ENCODE measurements at places on chromosomes 13 and 19.

DNA sequence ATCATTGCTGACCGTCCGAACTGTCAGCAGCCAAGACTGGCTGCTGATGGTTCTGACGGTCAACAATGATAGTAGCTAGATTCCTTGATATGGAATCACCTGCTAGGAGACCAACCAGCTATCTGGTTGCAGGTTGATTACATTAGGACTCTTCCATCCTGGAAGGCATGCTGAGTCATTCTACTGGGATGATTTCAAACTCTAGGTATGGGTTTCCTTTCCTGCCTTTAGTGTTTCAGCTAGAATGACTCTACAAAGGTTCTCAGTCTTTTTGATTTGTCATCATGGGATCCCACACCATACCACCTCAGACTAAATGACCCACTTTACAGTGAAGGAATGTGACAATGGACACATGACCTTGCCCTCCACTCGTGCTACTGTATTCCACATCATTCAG, 138.1 kb upstream of the KL start:
- no peak for DNase-seq

GRCh38 chr13:74922963-74923362, 559.0 kb downstream of the TBC1D4 start:
- DNase-seq: no peak

GRCh38 chr13:40120288-40120687, 464.8 kb downstream of the COG6 start:
- no peak for DNase-seq

- no peak for DNase-seq
These were observed 776.9 kb downstream of the GPC5 start for GRCh38 chr13:92175330-92175729.

GRCh38 chr13:81058916-81059290, 718.0 kb upstream of the SPRY2 start:
- DNase-seq: no peak

GRCh38 chr19:32687681-32688080, 3.9 kb upstream of the NUDT19 start:
- no peak for DNase-seq

DNA sequence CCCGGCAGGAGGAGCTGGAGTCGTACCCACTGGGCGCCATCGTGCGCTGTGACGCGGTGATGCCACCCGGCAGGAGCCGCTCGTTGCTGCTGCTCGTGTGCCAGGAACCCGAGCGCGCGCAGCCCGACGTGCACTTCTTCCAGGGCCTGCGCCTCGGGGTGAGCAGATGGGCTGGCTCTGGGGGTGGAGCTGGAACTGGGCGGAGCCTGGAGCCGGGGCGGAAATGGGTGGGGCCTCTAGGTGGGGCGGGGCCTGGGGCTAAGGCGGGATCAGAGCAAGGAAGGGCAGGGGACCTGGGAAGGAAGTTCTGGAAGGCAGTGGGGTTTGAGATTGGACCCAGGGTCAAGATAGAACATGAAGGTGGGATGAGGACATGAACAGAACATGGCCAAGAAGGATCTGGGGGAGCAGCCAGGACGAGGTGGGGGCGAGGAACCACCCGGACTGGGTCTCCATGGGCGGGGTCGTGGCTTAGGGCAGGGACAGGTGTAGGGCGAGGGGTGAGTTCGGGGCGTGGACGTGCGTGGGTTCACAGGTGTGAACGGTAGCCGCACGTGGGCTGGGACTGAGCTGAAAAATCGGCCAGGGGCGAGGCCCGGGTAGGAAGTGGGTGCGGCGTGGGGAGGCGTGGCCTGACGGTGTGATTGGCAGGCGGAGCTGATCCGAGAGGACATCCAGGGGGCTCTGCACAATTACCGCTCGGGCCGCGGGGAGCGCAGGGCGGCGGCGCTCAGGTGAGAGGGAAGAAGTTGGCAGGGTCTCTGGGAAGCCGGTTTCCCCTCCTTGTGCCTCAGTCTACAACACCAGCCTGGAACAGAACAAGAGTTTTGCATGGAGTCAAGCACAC, 4.7 kb downstream of the EPS8L1 start:
- DNase-seq: no peak

- no peak for DNase-seq
These were observed 42.2 kb downstream of the BICRA start for GRCh38 chr19:47651132-47651531.

DNA sequence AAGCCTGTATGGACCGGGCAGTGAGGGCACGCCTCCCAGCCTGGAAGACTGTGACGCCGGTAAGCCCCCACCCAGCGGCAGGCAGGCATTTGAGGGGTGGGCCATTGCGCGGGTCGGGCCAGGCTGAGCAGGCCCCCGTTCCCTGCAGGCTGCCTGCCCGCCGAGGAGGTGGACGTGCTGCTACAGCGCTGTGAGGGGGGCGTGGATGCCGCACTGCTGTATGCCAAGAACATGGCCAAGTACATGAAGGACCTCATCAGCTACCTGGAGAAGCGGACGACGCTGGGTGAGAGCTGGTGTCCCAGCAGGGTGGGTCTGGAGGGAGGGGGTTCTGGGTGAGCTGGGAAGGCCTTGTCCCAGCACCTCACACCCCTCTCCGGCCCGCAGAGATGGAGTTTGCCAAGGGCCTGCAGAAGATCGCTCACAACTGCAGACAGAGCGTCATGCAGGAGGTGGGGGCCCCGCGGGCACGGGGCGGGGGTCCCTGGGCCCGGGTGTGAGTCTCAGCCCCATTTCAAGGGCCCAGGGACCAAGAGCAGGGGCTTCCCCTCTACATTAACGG, 7.1 kb downstream of the ARHGAP45 start:
- DNase-seq: no peak

- no peak for DNase-seq
These were observed at the start of gene CACNA1A for GRCh38 chr19:13506471-13506820. TSS of gene CACNA1A (minus strand) at chr19:13506479. CDS start at chr19:13506224, 255 bp downstream.

DNA sequence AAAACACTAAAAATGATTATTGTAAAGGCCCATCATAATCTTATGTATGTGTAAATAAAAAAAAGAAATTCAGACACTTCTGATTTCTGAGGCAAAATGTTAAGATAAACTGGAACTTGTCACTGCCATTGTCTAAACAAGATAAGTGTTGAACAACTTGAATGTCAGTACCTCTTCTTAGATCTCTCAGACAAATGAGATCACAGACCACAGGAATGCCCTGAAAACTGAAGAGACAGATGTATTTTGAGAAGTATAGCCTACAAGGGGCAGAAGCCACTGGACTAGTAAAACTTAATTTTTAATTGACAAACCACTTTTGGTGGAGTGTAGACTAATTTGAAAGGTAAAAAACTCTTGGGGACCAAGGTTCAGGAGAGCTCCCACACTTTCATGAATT, 375.5 kb upstream of the SLITRK5 start:
- DNase-seq: no peak

- no peak for DNase-seq
These were observed 194.7 kb downstream of the ZNF536 start for GRCh38 chr19:30566681-30567420.

DNA sequence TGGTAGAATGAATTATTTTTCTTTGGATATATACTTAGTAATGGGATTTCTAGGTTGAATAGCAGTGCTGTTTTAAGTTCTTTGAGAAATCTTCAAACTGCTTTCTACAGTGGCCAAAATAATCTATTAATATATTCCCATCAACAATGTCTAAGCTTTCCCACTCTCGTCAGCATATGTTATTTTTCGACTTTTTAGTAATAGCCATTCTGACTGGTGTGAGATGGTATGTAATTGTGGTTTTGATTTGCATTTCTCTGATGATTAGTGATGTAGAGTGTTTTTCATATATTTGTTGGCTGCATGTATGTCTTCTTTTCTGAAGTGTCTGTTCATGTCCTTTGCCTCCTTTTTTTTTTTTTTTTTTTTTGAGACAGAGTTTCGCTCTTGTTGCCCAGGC, 90.2 kb upstream of the CSNK1A1L start:
- DNase-seq: no peak

GRCh38 chr19:5147978-5148793, 179.3 kb downstream of the KDM4B start:
- DNase-seq: no peak

GRCh38 chr13:90281709-90282108, 1065.8 kb upstream of the MIR17HG start:
- no peak for DNase-seq

- DNase-seq: no peak
These were observed 3.8 kb downstream of the PRTN3 start for GRCh38 chr19:844546-844971.

GRCh38 chr13:75770592-75771011, 134.5 kb downstream of the LMO7 start:
- no peak for DNase-seq

DNA sequence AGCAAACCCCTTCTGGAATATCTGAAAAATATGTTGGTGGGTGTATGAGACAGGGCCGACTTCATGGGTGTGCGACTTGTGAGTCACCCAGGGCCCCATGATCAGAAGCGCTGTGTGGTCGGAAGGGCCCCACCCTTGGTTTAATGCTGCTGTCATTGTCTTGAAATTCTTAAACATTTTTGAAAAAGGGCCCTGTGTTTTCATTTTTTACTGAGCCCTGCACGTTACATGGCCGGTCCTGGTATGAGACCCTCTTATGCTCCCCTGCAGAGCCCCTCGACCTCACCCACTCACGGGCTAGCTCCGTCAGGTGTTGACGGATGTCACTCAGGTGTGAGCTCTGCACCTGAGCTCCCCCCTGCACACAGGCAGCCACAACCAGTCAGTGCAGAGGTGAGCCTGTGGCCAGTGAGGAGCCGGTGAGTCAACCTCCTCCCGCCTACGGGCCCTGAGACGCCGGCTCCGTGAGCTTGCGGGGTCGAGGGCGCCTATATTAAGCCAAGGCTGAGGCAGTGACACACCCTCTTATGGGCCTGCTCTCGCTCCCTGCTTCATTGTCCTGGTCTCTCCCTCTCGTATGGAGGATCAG, 27.7 kb downstream of the GADD45B start:
- DNase-seq: no peak

GRCh38 chr19:18612051-18612771, 459 bp upstream of the TMEM59L start:
- no peak for DNase-seq

All from NCI-H187 treated with DMSO at 0.1 percent for 48 hours (cell line).